KBM-7 (cell line): ENCODE measurements at places on chromosomes 3 and 15.

- no peak for DNase-seq
Measured at GRCh38 chr15:71551566-71551965, 258.8 kb upstream of the NR2E3 start.

GRCh38 chr15:50163719-50164410 is 18.1 kb upstream of the SLC27A2 start:
- peak; percentile 43 for DNase-seq

DNA sequence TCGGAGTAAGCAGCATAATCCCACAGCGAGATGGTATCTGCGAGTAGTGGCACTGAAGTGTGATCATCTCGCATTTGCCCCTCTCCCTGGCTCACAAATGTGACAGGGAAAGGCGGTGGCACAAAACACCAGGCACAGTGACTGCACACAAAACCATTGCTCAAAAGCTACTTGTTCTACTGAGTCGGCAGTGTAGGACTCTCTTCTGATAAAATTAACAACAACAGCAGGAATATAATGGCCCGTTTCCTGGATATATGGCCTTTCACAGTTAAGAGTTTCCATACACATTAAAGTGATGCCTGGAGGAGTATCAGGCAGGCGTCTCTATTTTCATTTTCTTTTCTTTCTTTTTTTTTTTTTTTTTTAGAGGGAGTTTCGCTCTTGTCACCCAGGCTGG is 69.0 kb downstream of the MYO1E start:
- DNase-seq: no peak

GRCh38 chr3:42045708-42046243 is 45.4 kb upstream of the TRAK1 start:
- DNase-seq: no peak

- DNase-seq: no peak
Measured at GRCh38 chr15:32919749-32920414, 202.1 kb downstream of the GREM1 start.

DNA sequence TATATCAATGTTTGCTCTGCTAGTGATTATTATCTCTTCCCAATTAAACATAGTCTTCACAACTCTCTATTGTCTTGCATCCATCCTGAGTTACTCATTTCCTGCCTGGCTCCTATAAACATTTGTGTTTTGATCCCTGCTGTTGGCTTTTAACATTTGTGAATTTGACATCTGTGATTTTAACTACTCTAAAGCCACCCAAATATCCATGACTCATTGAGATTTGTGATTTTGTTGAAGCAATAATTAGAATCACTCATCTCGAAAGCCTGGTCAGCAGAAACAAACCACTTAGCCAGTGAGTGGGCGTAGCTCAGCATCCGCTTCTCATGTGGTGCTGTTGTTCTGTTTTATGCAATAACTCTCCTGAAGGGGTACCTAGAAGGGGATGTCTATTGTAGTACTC is 174.3 kb upstream of the ZBTB20 start:
- DNase-seq: no peak

DNA sequence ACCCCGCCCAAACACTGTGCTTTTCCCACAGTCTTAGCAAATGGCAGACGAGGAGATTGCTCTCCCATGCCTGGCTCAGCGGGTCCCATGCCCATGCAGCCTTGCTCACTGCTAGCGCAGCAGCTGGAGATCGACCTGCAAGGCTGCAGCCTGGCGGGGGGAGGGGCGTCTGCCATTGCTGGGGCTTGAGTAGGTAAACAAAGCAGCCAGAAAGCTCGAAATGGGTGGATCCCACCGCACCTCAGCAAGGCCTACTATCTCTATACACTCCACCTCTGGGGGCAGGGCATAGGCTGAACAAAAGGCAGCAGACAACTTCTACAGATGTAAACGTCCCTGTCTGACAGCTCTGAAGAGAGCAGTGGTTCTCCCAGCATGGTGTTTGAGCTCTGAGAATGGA is 27.2 kb upstream of the WDR5B start:
- no peak for DNase-seq

GRCh38 chr3:162370141-162370540 is 873.5 kb downstream of the OTOL1 start:
- no peak for DNase-seq

GRCh38 chr15:100713163-100713867 is 110.9 kb downstream of the ASB7 start:
- DNase-seq: no peak

GRCh38 chr3:54906763-54907162 is 21.1 kb downstream of the LRTM1 start:
- no peak for DNase-seq

DNA sequence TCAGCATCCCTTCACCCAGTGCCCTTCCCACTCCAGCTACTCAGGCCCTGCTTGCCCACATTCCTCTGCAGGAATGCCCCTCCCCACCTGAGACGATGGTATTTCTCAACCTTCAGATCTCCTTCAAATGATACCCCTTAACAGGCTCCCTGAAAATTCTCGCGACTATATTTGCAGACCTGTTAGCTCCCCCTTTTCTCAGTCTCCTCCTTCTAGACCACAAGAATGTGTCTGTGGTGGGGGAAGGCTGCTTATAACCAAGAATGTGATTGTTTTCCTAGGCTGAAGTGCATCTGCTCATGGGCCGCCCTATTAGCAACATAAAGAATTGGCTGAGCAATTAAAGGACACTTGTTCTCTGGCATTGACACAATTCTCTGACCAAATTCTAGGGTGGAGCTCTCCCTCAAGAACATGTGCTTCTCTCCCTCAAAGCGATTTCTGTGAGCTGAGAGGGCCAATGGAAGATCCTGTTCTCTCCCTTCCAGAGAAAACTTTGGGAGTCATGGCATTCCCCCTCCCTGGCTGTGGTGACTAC is 19.1 kb upstream of the LIMD1 start:
- no peak for DNase-seq

GRCh38 chr3:160140756-160141155 is 84.5 kb upstream of the C3orf80 start:
- no peak for DNase-seq

GRCh38 chr3:77605308-77605707 is 565.4 kb downstream of the ROBO2 start:
- DNase-seq: no peak

DNA sequence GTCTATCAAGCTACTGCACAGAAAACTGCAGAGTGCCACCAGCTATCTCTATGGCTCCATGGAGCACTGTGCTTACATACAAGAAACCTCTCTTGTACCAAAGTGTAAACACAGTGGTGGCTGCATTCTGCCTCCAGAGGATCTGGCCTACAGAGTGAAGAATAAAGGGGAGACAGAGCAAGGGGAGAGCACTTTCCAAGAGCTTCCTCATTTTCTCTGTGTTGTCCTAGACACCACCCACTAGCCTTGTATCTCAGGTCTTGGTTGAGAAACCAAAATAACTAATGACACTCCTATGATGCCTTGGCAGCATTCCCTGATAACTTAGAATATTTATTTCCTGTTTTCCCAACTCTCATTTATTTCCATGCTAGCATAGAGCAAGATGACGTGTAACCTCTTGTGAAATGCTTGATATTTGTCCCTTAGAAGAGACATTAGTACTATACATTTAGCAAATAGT is 56.9 kb upstream of the PHLDB2 start:
- no peak for DNase-seq

GRCh38 chr3:170565495-170565894 is 20.4 kb downstream of the SLC7A14 start:
- peak; percentile 9 for DNase-seq

DNA sequence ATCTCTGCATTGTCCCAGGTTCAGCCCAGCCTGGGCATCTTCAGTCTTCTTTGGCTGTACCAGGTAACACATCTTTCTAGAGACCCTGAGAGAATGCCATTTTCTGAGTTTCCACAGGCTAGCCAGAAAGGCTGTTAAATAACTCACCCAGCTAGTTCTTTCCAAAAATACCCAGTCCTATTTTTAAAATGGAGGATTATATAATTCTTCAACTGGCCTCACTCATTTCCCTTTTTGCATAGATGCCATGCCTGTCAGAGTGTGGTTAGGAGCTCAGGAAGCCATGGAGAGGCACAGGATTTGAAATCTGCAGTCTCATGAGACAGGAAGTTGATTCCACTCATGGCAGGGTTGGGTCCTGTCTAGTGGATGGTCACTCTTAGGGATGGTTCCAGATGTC is 39.8 kb downstream of the CEMIP start:
- peak; percentile 28 for DNase-seq

DNA sequence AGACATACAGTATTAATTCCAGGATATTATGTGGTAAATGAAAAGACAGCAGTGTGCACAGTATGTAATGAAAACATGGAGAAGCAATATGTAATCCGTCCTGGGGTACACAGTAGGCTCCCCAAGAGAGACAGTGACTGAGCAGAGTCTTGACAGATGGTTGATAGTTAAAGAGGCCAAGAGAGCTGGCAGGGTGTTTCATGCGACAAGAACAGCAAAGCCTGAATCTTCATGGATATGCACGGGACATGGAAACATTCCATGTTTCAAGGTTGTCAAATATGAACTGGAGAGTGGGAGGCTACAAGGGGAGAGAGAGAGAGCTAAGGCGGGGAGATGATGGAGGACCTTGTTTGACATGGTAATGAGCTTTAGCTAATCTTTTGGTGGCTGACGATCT is 338.4 kb downstream of the IL5RA start:
- DNase-seq: no peak

DNA sequence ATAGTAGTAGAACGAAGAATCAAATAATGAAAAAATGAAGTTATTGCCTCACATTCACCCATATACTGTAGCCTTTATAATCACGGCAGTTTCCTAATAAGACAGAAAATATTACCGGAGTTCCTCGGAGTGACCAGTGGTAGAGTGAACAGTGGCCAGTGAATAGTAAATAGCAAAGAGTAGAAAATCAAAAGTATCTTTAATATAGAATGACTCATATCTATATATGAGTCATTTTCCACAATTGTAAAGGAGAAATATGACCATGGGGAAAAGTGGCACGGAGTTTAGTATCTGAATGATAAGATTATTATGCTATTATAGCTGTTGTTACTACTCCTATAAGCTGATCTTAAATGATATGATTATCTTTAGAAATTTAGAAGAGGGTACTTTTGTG is 38.5 kb downstream of the ZBTB20 start:
- no peak for DNase-seq

DNA sequence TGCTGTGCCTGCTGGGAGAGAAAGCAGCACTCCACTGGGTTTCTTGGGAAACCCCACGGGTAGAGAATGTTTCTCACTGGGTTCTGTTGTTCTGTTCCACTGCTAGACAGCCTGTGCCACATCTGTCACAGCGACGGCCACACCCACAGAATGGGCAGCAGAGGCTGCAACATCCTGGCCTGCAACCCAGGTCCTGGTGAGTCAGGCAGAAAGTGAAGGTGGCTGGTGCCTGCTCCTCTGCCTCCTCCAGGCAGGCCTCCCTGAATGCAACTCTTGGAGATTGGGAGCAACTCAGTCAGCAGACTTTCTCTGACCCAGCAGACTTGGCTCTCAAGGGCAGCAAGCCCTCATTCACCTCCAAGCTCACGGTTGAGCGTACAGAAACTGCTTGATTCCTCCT is 13.0 kb downstream of the C3orf18 start:
- no peak for DNase-seq

- DNase-seq: no peak
Measured at GRCh38 chr15:33315044-33315443, 4.3 kb downstream of the RYR3 start.

DNA sequence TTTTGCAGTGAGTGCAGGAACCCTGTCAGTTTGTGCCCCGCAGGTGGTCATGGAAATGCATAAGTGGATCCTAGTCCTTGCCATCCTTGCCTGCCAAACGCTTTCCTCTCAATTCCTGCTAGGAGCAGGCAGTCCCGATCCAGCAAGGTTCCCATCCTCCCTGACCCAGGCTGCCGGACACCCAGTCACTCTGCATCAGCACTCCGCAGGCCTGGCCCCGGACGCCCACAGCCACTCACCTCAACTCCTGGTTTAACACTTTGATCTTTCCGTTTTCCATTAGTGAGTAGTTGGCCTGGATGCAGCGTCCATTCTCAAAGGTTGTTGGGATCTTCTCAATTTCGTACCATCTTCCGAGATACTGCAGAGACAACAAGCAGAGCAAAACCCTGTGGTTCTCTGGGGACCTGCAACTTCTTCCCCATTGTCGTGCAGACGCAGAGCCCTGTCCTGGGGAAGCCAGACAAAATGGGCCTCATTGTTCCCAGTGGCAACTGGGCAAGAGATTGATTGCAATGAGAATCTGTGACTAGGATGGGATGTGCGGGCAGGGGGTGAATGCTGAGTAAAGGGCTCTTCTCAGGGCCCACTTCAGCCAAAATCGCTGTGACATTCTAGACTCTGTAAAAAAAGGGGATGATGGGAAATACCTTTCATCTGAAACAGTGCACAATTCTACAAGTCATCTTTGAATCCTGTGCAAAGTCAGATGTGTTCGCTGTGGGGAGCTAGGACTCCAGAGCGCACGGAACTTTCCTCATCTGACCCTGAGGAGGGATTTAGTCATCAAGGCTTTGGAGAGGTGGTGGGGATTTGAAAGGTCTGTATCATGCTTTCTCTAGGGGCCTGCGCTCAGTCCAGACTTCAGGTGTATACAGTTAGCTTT is 9.9 kb downstream of the APOD start:
- DNase-seq: no peak

DNA sequence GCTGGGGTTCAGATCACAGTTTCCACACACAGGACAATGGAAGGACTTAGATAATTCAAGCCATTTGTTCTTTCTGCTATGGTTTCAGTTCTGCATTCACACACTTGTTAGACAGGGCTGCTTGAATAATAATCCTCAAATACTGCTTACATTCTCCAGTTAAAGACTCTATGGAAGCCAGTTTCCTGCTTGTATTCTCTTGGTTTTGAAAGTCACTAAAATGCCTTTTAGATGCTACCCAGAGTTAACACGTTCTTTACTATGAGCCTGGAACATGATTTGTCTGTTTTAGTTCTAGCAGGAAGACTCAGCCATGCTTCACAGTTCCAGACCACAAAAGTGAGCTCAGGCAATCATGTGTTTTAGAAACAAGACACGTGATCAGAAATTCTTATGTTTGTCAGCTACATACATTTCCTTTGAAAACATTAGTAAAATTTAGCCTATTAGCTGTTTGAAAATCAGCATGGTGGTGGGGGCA is 152.4 kb downstream of the LEKR1 start:
- DNase-seq: peak; percentile 16

- no peak for DNase-seq
Measured at GRCh38 chr3:60308808-60309207, 942.4 kb downstream of the FHIT start.

- DNase-seq: peak; percentile 11
Measured at GRCh38 chr3:119428538-119428937, 34.9 kb downstream of the TMEM39A start.
